DMS 273 treated with DMSO at 0.1 percent for 48 hours (cell line): ENCODE measurements at places on chromosomes 3 and 15.

DNA sequence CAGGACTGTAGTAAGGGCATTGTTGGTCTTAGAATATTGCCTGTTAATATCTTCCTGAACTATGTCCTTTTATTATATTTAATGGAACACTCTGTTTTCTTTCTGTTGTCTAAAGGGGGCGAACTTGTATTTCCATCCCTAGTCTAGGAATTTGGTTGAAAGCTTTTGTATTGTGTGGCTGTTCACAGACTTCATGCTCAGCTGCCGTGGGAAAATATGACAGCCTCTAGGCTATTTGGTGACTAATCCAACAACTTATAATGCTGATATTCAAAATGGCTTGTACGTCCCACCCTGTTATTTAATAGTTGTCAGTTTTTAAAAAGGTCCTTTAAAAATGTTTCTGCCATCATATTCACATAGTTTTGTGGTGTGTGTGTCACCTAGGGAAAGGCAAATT, 202.6 kb downstream of the KLHL25 start:
- no peak for DNase-seq

- DNase-seq, result no peak
These were observed 4.2 kb downstream of the ACOX2 start for GRCh38 chr3:58532794-58533220.

DNA sequence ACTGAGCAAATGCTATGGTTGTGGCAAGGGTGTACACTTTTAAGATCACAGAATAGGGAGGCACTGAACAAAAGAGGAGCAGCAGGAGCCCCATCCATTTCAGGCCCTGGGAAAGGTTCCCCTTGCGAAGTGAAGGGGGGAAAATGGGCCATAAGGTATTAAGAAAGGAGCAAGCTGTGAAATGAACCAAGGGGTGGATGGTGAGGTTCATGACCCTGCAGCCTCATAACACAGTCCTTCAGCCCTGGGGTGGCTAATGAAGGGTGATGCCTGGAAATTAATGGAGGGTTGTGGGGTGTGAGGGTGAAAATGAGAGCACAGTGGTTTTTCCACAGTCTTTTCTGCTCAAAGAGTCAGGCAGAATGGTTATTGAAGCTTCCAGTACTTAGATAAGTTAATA, 150.1 kb downstream of the PDZRN3 start:
- no peak for DNase-seq

DNA sequence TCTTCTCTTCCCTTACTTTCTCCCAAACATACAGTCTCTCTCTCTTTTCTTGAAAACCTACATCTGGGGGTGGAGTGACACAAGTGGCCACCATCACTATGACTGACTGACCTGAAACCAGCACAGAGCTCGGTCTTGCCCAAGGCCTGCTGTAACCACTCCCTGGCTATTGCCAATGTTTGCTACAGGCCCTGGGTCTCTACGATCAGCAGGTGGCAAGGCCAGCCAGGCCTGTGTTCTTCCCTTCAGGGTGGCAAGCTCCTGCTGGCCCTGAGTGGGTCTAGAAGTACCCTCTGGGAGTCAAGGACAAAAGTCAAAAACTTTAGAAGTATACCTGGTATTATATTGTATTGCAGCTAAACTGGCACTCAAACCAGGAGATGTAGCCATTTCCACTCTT, 140.9 kb upstream of the TGFBR2 start:
- DNase-seq, result no peak

- no peak for DNase-seq
These were observed 39.8 kb downstream of the PRICKLE2 start for GRCh38 chr3:64185436-64185835.

DNA sequence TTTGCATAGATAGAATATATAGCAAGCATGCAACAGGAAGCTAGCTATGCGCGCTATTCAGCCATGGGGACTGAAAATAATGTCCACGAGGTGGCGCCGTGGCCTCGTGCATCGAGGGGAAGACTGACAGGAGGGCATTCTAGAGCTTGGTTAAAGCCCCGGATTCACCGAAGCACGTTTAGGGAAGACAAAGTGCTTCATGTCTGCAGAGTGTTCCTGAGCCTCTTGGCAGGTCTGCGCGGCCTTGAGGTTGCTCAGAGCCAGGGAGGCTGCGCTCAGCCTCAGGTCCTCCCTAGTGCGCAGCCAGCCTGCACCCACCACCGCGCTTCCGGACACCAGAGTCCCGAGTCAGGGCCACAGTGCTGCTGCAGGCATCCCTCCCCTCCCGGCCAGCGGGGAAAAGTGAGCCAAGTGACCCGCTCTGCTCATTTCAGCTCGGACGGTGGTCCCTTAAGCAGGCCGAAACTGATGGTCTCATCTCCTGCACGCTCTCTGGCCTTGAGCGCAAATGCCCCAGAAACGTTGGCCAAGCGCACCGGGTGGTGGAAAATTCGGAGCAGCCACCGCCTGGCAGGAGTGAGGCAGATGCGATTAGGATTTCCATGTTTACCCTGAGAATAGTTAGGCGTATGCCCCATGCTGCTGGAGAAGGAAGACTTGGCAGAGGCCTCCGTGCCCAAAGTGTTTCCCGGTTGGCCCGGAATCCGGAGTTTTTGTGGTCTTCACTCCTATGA, 24.8 kb downstream of the GABRA5 start:
- no peak for DNase-seq

- no peak for DNase-seq
These were observed 345.1 kb downstream of the PLOD2 start for GRCh38 chr3:145815707-145816413.

DNA sequence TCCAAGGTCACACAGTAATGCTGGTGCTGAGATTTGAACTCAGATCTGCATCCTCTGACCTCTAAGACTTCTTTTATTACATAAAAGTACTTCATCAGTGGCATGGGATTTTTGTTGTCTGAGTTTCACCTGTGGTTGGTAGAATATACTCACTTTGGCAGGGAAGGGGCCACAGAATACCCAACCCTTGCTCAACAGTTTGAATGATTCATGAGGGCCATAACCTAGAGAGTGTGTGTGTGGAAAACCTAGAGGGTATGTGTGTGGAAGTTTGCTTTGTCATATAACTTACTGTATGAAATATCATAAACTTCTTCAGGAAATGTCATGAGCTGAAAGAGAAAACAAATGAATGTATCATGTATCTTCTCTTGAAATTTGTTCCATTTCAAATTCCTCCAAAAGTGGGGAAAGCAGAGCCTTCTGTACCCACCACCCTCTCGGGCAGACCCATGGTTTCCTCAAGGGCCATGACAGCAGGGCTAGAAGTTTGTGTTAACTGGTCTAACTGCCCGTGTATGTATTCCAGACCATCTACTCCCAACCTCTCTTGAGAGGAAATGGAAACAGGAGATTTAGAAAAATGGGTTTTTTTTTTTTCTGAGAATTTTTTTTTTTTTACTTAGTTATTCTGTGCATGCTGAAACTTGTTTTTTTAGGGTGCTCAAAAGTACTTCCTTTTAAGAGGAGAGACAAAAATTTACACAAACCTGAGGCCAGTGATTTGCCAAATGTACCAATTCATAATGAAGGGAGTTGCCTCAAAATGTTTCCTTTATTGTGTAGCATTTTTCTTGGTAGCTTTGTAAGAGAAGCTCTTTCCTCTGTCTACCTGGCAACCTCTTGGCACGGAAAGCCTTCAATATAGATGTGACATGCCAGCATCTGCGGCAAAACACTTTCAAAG, 127.0 kb downstream of the TPRG1 start:
- DNase-seq, result no peak

GRCh38 chr15:41887161-41887560, 6.7 kb downstream of the SPTBN5 start:
- DNase-seq, result no peak

DNA sequence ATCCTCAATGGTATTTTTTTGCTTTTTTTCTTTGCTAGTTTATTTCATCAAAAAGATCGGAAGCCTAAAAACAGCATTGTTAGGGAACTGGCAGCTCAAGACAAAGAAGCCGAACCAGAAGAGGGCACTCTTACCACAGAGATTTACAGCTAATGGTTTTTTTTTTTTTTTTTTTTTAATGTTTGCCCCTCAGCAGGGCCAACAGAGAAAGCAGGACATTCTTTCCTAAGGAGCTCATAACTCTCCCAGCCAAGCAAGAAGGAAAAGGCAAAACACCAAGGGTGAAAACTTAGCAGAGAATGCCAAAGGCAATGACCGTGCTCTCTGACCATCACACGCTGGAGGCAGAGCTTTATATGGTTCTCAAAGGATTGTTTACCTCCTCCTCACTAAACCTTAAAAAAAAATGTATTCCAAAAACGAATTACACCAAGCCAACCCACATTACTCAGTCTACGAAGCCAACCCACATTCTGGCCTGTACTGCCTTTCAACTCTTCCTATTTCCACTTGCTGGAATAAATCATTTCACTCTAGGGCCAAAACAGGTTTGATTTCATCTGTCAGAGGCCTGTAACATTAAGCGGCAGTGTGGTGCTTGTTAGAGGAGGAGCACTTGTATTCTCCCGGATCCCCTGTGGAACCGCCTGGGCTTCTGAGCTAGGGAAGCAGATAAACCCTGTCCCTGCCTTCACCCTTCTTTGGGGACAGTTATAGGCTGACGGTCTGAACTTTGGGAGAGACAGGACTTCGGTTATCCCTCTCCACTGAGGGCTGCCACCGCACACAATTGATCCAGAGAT, 35.6 kb upstream of the GYG1 start:
- DNase-seq, result peak; percentile 30

- no peak for DNase-seq
These were observed 126.1 kb upstream of the ABHD17C start for GRCh38 chr15:80568876-80569605.

DNA sequence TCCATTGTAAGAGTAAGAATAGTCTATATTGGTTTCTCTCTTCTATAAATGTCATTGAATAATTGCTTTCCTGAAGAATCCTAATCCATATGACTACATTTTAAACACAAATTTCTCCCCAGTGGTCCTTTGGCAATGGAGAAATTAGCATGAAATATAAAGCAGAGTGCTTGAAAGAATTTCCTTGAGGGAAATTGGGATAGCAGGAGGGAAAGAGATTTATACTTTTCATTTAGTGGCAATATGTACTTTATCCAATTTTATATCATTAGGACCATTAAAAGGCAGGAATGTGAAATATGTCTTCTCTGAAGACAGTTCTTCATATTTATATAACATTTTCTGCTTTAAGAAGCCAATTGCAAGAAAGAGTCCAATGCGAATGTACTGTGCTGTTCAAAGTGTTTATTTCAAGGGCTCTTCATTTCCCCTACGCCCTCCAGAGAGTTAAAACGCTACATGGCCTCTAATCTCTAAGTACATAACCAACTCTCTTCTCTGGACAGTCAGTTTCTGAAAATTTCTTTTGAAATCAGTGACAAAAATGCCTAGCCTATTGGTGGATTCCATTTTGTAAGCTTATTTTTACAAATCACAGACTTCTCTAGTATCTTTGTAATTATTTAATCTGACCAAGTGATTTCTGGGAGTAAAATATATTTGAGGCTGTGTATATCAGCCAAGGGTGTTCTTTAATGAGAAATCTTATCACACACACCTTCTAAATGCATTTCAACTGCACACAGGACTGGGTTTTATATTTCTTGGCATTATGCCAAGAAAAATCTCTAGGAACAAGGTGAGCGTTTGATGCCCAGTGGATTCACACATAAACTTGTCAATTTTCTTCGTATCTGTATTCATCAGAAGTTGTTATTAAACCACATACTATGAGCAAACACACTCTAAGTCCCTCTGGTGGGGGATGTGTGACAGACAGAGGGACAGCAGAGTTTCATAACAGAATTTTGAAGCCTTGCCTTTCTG, 51.2 kb downstream of the KCNAB1 start:
- no peak for DNase-seq

- no peak for DNase-seq
These were observed 16.9 kb upstream of the NXPE3 start for GRCh38 chr3:101762041-101762646.

- no peak for DNase-seq
These were observed 416.6 kb upstream of the AZI2 start for GRCh38 chr3:28765194-28765593.

DNA sequence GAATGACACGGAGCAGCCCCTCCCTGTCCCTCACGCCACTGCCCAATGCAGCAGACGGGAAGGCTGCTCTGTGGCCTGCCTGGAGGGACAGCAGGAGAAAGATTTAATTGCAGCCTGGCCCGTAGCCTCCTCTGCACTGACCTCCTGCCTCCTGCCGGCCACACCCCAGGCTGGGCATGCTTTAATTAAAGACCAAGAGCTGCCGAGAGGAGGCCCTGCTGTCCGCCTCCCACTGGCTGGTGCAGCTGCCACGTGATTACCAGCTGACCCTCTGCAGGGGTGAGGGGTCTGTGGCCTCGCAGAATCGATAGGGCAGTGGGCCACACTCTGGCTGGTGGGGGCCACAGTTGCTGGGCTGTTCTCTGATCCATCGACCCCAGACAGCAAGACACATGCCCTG, 100.2 kb upstream of the PRR23E start:
- DNase-seq, result no peak

- DNase-seq, result no peak
These were observed 444.5 kb downstream of the PLOD2 start for GRCh38 chr3:145716519-145716918.

DNA sequence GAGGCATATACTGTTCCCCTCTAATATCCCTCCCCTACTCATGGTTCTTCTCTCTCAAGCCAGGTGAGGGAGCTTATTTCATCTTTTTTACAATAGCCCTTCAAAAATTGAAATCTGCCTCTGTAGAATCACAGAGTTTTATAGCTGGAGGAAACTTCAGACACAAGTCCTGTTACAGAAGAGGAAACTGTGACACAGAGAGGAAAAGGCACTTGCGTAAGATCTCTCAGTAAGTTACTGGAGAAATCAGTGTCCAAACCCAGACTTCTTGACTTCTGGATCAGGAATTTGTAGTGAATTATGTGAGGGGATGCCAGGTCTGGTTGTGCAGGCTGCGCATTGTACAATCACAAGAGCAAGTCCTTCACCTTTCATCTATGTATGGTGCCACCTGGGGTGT, 4.6 kb downstream of the FGD5 start:
- DNase-seq, result no peak

DNA sequence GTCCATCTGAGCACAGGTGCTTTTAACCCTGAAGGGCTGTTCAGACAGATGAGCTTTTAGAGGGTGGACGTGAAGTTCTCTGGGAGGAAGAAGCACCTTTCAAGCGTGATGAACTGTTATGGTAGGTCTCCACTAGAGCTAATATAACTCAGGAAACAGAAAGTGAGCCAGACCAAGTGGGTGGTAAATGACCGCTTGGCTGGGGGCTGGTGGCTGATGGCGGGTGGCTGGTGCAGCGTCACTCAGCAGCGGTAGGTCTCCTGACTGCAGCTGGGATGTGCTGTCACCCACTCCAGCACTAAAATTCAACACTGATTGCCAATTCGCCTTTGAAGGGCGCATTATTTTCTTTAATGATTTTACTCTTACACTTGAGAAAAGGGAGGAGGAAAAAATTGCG, 31.2 kb upstream of the LACTB start:
- no peak for DNase-seq

- no peak for DNase-seq
These were observed 1.8 kb downstream of the PRKCD start for GRCh38 chr3:53162672-53163443.

DNA sequence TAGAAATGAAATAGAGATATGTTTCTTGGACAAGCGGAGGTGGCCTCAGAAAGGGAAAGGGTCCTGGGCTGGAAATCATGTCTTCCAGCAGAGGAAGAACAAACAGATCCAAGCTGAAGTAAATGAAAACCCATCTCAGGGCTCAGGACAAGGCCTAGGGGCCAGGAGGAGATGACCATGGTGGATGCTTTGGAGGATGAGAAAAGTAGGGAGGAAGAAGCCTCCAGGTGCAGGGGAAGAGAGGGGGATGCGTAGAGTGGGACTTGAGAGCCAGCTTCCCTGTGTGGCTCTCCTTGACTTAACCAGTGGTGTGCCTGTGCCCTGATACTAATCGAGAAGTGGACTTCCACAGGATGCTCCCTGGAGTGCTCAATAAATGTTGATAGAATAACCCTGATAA, 203.2 kb downstream of the FAM43A start:
- no peak for DNase-seq

- DNase-seq, result no peak
These were observed 22.5 kb downstream of the ANXA2 start for GRCh38 chr15:60375306-60375705.
